ENCODE measurements at places on chromosomes 13 and 19. TPM values are rescaled to one million over a fixed set of nuclear protein-coding genes. Genes with fewer than 3 reads are reported as not detected.

The CYP4F3 gene
- total RNA-seq = 3.3 TPM

The ZNF506 gene
- total RNA-seq = 47.1 TPM

The PRR22 gene
- total RNA-seq = 1.2 TPM

The NOTCH3 gene
- 17.2 TPM for total RNA-seq

The MEIOSIN gene
- not detected for total RNA-seq

The ITGBL1 gene
- total RNA-seq = not detected

The P2RY11 gene
- total RNA-seq = 3.8 TPM

The ZNF540 gene
- 0.76 TPM for total RNA-seq

The AZU1 gene
- total RNA-seq = not detected

The IRS2 gene
- 15.7 TPM for total RNA-seq

The ZNF320 gene
- 35.0 TPM for total RNA-seq

The KIR3DL1 gene
- not detected for total RNA-seq

The FBXO17 gene
- total RNA-seq = 41.9 TPM

The MLLT1 gene
- total RNA-seq = 17.2 TPM

The LPAR2 gene
- 11.5 TPM for total RNA-seq

The WDR88 gene
- not detected for total RNA-seq

The MARK4 gene
- total RNA-seq = 9.5 TPM

The MBD3L2 gene
- not detected for total RNA-seq

The FCER2 gene
- not detected for total RNA-seq

The SARS2 gene
- total RNA-seq = 27.3 TPM

The KIR3DL2 gene
- total RNA-seq = not detected

The KIR2DL3 gene
- total RNA-seq = not detected

The LHB gene
- not detected for total RNA-seq

The ZNF880 gene
- 24.9 TPM for total RNA-seq

The ATP4A gene
- 5.0 TPM for total RNA-seq

The GRK1 gene
- 0.17 TPM for total RNA-seq

The CEACAM1 gene
- total RNA-seq = 7.1 TPM

The KLK1 gene
- total RNA-seq = 3.9 TPM

The PROZ gene
- total RNA-seq = 5.4 TPM

The ZSCAN18 gene
- total RNA-seq = 30.4 TPM

The KANK3 gene
- 3.2 TPM for total RNA-seq

The SULT2A1 gene
- total RNA-seq = 188 TPM

The WDR87 gene
- total RNA-seq = not detected

The RASIP1 gene
- 4.2 TPM for total RNA-seq

The SYCN gene
- total RNA-seq = 2.5 TPM

The PSG6 gene
- not detected for total RNA-seq

The ASPDH gene
- total RNA-seq = 9.0 TPM

The ACP7 gene
- total RNA-seq = 0.23 TPM

The AMH gene
- total RNA-seq = 3.9 TPM

The LIPE gene
- 6.4 TPM for total RNA-seq

The PCDH20 gene
- 10.2 TPM for total RNA-seq

The TEAD2 gene
- total RNA-seq = 42.2 TPM

The CYP2F1 gene
- total RNA-seq = not detected

The TPTE2 gene
- not detected for total RNA-seq

The URAD gene
- 18.2 TPM for total RNA-seq

The IGFL1 gene
- total RNA-seq = not detected

The UBE2L5 gene
- not detected for total RNA-seq
